ENCODE measurements at places on chromosomes 12 and 14.
A peak's percentile ranks its signal among the peaks of the same experiment; 100 is the strongest.

DNA sequence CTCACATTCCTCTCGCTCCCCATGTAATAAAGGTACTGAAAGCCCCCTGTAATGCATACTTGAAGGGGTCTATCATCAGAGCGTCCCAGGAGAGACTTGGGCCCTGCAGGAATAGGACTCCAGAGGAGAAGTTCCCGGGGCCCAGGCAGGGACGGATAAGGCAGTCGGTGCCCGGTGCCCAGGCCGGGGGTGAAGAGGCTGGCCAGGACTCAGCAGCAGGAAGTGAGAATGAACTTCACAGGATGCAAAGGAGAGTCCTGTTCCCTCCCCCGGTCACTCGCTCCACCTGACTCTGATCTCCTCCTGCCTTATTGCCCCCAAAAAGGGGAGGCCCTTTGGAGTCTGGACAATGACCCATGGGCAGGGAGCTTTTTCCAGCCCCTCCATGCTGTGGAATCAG, 40.2 kb downstream of the LRRC74A start:
- DNase-seq: no peak

DNA sequence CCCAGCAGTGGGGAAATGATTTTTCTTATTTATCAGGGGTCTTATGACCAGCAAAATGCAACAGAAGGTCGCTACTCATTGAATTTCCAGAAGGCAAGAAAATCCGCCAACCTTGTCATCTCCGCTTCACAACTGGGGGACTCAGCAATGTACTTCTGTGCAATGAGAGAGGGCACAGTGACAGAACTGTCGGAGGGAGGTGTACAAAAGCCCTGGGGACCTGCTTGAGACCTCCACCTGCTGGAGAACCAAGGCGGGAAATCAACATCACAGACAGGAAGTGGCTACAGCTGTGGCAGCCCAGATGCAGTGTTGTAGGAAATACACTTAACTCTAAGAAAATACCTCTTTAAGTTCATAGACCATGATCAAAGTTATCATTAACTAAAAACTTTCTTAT, 250.9 kb upstream of the OR4E1 start:
- peak; percentile 57 for DNase-seq

- no peak for DNase-seq
These were observed 88.2 kb downstream of the TSPAN9 start for GRCh38 chr12:3165078-3165980.

DNA sequence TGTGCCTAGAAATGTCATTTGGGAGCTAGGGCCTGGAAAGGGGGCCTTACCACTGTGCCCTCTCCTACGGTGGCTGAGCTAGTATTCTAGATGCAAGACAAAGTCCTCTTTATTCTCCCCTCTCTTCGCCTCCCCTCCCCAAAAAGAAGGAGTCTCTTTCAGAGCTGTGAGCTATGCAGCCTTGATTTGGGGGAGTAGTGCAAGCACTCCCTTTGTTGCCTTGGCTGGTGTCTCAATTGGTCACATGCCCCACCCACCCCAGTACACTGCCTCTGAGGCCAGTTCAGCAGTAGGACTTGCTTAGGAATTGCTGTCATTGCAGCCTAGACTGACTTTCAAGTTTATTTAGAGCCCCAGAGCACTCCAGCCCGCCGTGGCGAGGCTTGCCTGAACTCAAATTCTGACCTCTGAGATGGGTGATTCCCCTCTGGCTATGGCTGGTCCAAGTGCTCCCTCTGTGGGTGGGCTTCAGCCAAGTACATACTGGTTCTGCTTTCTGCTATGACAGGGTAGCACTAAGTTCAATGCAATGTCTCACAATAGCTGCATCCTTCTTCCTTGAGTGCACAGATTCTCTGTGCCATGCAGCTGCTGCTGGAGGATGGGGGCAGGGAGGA, 37.0 kb upstream of the FBXO33 start:
- no peak for DNase-seq

DNA sequence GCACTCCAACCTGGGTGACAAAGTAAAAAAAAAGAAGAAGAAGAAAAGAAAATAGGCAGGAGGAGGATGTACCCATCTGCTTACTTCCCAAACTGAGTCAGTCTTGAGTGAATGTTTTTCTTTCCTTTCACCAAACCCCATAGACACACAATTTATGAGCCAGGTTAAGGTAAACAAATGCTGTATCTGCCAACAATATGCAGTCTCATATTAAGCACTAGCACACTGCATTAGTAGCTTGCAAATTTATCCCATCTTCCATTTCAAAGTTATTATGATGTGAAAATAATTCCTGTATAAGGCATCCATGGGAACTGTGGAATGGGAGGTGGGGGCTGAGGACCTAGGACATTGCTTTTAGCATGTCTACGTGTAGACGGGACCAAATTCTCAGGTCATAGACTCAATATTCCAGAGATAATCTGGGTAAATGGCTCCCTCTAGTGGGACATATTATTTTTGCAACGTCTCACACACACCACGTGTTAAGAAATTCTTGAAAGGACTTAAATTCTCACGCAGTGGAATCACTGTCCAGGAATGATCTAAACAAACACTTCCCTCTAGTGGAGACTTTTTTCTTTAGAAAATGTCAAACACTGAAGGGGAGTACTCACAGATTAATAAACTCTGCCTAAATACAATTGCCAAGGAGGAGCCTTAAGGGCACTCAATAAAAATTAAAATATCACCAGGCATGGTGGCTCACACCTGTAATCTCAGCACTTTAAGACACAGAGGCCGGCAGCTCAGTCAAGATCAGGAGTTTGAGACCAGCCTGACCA, 17.1 kb upstream of the OR10P1 start:
- DNase-seq: peak; percentile 83

GRCh38 chr12:45781080-45781479, 51.6 kb downstream of the ARID2 start:
- DNase-seq: no peak

DNA sequence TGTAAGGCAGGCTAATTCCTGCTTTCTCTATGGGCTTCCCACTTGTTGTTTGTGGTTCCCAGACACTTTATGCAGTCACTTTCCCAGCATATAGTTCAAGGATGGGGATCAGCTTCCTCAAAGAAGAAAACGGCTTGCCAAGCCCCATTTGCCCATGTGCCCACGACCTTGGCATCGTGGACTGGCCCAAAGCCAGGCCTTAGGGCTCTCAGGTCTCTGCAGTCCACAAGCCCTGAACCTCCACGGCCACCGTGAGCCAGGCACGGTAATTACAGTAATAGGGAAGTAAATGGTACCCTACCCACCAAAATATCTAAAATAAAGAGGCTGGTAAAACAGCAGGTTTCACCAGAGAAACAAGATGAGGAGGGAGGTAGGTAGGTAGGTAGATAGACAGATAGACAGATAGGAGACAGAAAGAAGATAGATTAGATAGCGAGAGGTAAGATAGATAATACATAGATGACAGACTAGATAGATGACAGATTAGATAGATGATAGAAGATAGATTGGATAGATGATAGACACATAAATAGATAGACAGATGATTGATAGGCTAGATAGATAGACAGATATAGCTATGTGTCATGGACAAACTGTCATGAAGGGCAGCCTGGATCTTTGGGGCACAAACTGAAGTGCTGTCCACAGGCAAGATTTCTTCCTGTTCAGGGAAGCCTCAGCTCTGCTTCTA, 163.1 kb downstream of the SLC15A4 start:
- DNase-seq: no peak

DNA sequence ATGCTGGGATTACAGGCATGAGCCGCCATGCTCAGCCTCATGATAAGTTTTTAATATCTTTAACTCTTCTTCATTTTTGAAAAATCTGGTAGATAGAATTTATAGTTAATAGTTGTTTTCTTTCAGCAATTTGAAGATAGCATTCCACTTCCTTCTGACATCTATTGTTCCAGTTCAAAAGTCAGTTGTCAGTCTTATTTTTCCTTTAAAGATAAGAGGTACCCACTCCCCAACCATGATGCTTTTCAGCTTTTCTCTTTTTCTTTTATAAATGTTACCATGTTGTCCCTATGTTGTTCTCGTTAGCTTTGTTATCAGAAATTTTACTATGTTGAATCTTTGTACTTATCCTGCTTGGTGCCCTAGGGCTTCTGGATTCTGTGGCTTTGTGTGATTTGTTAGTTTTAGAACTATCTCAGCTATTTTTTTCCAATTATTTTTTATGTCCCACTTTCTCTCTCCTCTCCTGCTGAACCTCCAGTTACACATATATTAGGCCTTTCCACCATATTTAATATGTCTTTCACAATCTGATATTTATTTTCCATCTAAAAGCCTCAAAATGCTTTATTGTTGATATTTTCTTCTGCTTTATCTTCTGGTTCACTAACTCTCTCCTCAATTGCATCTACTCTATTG, 181.6 kb upstream of the FOXN3 start:
- DNase-seq: no peak

GRCh38 chr14:76083796-76084765, 67.6 kb upstream of the GPATCH2L start:
- no peak for DNase-seq

DNA sequence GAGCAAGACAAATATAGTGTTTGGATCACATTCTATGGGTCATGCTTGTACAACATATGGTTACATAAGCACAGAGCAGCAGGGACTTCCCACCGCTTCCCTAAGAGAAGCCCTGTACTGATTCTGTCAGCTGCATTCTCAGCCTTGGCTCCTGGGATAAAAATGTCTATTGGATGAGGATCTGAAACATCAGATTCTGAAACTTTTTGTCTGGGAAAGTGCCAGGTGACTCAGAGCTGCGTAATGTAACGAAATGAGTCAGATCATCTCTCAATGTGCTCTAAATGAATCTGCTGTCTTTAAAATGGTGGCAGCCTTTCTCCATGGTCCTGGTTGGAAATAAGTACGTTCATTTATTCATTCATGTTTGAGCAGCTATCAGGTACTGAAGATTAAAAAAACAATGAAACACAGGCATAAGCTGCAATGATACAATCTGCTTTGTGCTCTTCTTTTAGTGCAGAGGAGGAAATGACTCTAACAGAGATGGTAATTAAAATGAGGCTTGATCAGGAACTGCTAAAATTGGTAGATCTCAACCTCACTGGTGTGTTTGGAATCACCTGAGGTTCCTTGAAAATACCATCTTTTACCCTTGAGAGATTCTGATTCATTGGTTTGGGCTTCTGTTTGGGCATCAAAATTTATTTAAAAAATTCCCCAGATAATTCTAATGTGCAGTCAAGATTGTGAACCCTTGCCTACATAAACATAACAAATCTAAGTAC, 99.1 kb upstream of the NAP1L1 start:
- DNase-seq: no peak

- no peak for DNase-seq
These were observed 42.5 kb upstream of the OTOGL start for GRCh38 chr12:80056845-80057244.
